ENCODE measurements at places on chromosomes 5 and 9.
A peak's percentile ranks its signal among the peaks of the same experiment; 100 is the strongest.

DNA sequence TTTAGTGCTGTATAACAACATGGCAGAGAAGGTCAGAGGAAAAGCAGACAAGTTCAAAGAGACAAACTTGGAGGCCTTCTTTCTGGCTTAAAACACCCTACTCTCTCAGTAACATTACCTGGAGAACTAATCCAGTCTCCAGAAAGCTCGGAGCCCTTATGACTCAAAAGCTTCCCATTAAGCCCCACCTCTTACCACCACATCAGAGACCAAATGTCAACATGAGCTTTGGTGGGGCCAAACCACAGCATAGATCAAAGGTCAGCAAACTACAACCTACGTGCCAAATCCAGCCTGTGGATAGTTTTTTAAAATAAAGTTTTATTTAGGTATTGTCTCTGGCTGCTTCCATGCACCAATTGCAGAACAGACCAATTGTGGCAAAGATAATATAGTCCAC, 589.9 kb downstream of the DNAH5 start:
- no peak for DNase-seq

- no peak for DNase-seq
Measured at GRCh38 chr9:129547063-129547462, 73.8 kb downstream of the C9orf50 start.

- peak; percentile 43 for DNase-seq
Measured at GRCh38 chr9:91515074-91515687, 91.5 kb upstream of the NFIL3 start.

GRCh38 chr5:83973925-83974815, 253.5 kb upstream of the HAPLN1 start:
- DNase-seq: no peak

- DNase-seq: no peak
Measured at GRCh38 chr5:172696171-172696849, 55.2 kb downstream of the NEURL1B start.

- no peak for DNase-seq
Measured at GRCh38 chr5:109805883-109806282, 116.2 kb downstream of the MAN2A1 start.

DNA sequence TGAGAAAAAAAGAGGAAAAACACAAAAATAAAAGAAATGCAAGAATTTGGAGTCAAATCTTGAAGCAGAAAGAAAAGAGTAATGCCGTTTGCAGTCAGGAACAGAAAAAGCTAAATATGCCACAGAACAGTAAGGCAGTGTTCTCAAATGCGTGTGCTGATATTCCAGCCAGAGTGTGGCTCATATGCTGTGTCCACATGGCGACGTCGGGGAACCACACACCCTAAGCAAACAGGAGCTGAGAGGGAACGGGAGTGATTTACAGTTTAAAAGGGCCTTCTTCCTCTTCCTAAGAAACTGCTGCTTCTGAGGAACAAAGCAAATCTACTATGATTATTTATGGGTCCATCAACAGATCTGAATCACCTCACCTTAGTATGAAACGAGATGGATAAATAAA, 42.7 kb downstream of the DDX31 start:
- DNase-seq: no peak

- DNase-seq: no peak
Measured at GRCh38 chr5:53917826-53918225, 357.4 kb downstream of the NDUFS4 start.

DNA sequence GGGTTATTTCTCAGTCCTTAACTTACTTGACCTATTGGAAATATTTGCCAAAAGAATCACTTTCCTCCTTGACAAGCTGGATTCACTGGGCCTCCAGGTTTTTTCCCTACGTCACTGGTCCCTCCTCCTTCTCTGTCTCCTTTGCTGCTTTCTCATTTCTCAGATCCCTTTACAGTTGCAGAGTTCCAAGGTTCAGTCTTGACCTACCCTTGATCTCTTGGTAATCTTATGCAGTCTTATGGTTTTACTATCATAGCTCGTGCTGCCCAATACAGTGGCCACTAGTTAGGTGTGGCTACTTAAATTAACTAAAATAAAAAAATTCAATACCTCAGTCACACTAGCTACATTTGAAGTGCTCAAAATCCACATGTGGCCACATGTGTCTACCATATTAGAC, 11.4 kb downstream of the SLC38A9 start:
- DNase-seq: no peak

All from GM10248 (cell line).